Hematopoietic multipotent progenitor cell (in vitro differentiated cells): ENCODE measurements at places on chromosomes 16 and 17.
A peak's percentile ranks its signal among the peaks of the same experiment; 100 is the strongest.

DNA sequence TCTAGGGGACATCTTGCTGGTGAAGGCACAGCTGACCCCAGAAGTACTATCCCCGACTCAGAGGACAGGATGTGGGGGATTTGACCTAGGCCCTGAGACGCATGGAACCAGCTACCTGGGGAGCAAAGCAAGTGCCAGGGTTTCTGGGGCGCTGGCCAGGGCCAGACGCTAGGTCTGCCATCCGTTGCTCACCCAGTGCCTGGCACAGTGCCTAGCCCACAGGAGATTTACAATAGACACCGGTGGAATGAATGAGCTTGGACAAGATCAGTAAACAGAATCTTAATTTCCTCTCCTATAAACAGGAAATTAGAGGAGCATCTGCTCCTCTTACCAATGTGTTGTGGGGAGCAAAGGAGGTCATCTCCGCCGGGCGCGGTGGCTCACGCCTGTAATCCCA lies 5.0 kb downstream of the RPRML start:
- DNase-seq = no peak

GRCh38 chr16:85170590-85171003 lies 58.3 kb upstream of the CIBAR2 start:
- DNase-seq = no peak

DNA sequence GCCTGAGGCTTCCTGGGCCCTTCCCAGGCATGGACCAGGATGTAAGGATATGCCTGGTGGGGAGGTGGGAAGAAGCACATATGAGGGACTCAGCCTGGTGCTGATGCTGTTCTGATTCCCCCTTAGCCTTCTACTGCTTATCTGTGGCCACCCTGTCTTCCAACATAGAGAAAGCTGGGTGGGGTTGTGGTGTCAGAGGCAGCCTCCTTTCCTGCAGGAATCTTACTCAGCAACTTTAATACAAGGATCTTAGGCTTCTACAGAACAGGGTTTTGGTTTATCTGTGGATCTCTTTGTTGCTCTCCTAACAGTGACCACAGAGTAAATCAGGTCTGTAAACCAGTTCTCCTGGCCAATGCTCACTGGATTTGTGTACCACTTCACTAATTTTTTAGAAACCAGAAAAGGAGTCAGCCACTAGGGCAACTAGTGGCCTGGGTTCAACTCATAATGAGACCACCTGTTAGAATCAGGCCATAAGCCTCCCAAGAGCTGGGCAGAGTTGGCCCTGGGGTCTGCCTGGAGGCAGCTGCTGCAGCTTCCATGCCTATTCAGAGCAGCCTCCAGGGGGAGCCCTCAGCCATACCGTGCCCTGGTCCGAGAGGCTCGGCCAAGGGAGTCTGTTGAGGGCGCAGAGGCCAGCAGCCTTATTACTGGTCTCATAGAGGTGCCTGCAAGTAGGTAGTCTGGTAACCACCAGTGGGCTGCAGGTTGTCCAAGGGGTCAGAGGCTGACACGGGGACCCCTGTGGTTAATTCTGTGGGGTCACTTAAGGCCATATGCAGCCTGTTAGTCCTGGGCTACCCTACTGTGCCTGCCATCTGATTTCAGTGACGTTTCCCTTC lies 7.1 kb downstream of the HAS3 start:
- peak; percentile 53 for DNase-seq

- no peak for DNase-seq
Observed at GRCh38 chr16:1828645-1829410, 1.8 kb downstream of the FAHD1 start.

DNA sequence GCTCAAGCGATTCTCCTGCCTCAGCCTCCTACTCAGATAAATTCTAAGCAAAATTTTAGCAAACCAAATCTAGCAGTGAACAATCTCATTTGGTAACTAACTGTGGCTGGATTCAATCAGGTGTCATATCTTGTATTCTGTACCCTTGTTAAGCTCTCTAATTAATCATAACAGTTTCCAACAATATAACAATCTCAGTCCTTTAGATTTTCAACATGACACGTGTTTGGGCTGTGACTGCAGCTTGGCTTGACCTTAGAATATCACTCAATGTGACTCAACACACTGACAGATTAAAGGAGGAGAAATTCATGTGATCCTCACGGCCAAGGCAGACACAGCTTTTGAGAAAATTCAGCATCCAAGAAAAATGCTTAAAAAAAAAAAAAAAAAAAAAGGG lies 133.6 kb downstream of the BANP start:
- DNase-seq = no peak

DNA sequence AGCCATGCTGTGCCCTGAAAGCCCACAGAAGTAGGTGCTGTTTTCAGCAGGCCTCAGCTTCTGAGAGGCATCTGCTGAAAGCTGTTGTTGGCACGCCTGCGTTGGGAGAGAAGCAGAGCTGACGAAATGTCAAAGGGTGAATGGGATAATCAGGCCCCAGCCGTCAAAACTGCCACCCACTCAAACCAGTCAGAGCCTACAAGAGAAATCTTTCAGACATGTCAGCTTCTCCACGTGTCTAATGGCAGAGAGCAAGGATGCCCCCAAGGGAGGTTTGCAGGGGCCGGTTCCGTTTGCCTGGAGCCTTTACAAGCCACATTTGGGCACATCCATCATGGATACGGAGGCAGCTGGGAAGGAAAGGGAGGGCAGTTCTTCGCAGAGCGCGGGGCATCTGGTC lies 568.2 kb upstream of the EEF2KMT start:
- DNase-seq = no peak

- DNase-seq = no peak
Observed at GRCh38 chr17:81400154-81400977, 5.1 kb downstream of the BAHCC1 start.

GRCh38 chr17:74742153-74742515 lies 5.1 kb downstream of the RAB37 start:
- DNase-seq = peak; percentile 71

GRCh38 chr17:72560303-72561247 lies 439.8 kb downstream of the SOX9 start:
- DNase-seq = peak; percentile 50

DNA sequence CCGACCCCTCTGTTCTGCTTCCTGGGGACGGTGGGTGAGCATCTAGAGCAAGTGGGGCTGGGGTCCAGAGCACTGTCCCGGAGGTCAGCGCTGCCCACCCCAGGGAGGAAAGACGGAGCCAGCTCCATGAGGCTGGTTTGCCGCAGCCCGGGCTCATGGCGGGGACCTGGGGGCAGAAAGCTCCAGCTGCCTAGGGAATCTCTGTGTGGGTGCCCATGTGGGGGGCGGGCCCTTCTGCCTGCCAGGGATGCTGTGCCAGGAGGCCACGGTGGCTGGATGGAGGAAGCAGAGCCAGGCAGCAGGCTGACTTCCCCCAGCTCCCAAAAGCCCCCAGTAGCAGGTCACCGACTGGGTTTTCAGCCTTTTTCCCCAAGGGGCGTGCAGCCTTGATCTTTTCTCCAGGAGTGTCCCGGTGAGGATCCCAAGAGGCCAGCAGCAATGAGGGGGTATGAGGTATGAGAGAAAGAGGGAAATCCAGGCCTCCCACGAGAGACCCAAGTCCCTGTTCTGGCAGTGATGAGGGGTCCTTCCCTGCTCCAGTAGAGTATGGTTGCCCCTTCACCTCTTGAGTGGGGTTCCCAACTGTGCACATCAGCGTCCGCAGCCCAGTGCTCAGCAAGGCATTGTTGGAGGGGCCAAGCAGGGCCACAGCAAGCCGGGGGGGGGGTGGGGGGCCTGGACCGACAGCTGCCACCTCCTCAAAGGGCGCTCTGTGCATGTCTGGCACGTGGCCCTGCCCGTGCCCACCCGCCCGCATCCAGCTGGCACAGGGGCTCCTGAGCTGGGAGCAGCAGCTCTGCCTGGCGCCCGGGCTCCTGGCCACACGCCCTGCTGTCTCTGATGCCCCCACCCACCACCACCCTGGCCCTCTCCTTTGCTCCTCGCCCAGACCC lies 15.6 kb upstream of the BCAR1 start:
- DNase-seq = no peak

DNA sequence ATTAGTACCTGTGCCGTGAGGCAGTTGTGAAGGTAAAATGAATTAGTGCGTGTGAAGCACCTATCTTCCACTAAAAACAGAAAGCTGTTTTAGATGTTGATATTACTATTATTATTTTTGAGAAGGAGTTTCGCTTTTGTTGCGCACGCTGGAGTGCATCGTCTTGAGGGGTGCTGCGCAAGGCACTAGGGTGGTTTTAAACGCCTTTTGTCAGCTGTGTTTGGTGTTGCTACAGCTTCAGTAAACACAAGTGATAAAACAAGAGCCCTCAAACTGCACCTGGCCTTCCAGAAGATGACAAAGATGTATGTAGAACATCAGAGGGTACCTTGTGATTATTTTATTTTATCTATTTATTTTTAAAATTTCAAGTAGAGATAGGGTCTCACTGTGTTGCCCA lies 38.2 kb downstream of the PLCG2 start:
- DNase-seq = no peak

GRCh38 chr16:85615852-85616606 lies 2.9 kb downstream of the GSE1 start:
- DNase-seq = peak; percentile 93

DNA sequence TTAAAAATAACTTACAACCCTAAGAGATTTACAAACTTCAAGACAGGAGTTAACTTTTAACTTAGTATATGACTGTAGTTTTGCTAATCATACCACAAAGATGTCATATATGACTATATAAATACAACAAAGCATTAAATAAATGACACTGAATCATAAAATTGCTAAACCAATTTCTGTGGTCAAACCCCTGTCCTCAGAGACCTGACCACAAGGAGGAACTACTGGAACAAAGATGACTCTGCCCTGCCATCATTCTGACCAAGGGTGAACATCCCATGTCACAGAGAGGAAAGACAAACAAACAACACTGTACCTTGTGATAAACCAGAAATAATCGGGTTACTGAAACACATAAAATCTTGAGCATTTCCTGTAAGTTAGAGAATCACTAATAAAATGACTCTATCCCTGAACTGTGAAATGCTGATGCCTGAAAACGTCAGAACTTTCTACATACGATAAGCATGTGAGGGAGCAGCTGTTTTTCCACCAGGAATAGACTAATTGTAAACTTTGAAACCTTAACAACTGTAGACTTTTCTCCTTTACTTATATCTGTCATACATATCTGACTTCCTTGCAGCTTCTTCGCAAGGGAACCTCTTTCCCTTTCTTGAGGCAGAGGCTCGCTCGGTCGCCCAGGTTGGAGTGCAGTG lies 47.9 kb downstream of the WDR59 start:
- peak; percentile 37 for DNase-seq

- no peak for DNase-seq
Observed at GRCh38 chr16:46688101-46688653, 801 bp downstream of the VPS35 start.

- DNase-seq = no peak
Observed at GRCh38 chr17:12646761-12647422, 18.8 kb upstream of the MYOCD start.

GRCh38 chr16:19872935-19873334 lies 11.7 kb downstream of the GPRC5B start:
- DNase-seq = no peak

DNA sequence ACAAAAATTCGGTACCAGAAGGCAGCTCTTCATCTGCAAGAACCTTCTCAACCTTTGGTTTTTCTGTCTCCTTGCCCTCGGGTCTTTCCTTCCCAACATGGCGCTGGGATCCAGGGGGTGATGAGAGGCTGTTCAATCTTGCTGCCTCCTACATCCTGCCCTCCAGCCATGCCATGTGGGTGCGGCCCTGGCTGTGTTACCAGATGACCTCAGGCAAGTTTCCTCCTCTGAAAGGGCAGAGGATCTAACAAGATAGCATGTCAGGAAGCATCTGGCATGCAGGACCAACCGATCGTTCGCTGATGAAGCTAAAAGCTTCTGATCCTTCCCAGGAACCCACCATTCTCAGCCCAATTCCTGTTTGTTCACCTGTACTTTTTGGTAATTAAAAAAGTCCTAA lies 36.8 kb upstream of the BCAR1 start:
- no peak for DNase-seq

- no peak for DNase-seq
Observed at GRCh38 chr16:11665071-11665491, 3.2 kb upstream of the SNN start.

GRCh38 chr16:23682181-23682580 lies 3.5 kb downstream of the PLK1 start:
- no peak for DNase-seq

DNA sequence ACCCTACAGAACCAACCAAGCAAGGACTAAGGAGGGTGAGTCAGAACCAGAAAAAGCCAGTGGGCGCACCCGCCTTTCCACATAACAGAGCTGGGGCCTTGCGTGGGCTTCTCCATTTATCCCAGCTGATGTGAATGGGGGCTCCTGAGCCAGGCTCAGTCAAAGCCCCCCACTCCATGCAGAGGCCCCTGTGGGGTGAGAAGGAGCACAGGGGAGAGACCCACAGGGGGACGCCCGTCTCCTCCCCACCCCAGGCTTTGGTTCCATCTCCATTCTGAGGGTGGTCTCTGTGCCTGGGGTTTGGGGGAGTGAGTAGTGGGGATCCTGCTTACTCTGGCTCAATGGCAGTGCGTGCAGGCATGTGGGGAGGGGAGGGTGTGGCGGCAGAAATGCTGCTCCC lies 210.1 kb upstream of the TNRC6C start:
- DNase-seq = no peak

- peak; percentile 42 for DNase-seq
Observed at GRCh38 chr16:68037841-68038597, 14.9 kb downstream of the DUS2 start.

DNA sequence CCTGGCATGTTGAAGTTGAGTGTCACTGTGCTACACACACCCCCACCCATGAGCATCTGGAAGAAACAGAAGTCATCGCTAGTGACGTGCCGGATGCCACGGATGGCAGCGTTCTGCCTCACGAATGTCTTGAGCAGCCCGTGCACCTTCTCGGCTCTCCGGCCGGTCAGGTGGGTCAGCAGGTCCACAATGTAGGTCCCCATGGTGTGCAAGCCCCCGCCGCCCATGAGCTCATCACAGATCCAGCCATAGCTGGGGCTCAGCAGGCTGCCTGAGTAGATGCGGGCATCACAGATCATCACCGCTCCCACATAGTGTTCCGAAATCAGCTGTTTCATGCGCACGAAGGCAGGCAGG lies 8.9 kb downstream of the C16orf86 start:
- DNase-seq = no peak

DNA sequence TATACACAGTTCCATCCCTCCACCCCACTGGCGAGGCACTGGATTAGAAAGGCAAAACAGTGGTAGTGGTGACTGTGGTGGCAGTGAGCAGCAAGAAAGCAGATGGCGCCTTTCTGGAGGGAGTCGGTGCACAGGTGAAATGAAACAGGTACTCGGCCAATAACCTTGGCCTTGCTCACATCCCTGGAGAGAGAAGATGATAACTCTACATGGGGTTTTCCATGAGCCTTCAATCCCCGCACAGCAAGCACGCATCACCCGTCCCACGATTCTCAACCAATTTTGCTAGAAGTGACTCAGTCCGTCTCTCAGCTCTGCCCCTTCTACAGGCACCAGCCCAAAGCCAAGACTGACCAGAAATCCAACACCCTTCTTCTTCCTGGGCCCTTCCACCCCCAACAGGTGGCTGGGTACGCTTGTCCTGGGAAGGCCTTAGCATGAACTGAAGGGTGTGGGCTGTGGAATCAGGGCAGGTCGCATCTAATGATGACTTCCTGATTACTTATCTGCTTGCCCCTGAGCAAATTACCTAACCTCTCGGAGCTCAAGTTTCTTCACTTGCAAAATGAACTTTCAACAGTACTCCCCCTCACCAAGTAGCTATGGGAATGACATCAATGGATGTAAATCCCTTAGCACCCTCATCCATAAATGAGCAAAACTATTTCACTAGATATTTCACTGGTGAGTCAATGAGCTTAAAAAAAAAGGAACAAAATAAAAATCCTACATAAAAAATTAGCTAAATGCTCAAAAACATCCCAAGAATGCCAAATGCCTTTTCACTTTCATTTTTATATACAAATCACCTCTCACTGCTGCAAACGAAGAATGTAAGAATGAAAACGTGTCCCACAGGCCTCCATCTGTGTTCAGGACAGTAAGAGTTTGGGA lies 18.0 kb downstream of the XPO6 start:
- DNase-seq = no peak
